ENCODE measurements at places on chromosomes 7 and 10.

DNA sequence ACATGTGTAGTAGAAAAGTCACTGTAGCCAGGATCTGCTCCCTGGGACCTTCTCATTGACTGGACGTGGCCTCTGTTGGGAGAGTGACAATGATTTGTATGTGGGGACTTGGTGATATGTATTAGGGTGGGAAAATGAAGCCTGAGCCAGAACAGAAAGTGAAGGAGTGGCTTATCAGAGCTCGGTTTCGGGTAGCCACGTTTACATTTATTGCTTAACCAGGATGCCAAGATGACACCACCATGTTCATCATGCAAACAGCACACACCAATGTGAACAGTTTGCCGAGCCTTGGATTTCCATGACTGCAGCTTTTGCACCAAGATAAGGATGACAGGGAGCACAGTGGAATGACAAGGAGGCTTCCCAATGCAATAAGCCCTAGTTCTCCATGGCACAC is 112.8 kb upstream of the STK17A start:
- no peak for DNase-seq

DNA sequence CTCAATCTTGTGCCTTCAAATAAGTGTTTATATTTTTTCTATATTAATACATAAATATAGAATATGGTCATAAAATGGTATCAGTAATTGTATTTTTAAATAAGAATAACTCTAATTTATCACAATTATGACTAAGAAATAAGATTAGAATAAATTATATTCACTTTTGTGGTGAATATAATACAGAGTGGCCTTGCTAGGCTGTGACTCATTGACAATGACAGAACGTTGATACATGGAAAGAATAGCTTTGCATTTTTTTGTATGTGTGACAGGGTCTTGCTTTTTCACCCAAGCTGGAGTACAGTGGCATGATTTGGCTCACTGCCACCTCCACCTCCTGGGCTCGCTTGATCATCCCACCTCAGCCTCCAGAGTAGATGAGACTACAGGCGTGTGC is 47.8 kb upstream of the PCLO start:
- no peak for DNase-seq

GRCh38 chr10:77667426-77668324 is 30.1 kb upstream of the KCNMA1 start:
- DNase-seq: no peak

- no peak for DNase-seq
Measured at GRCh38 chr7:79258826-79259225, 194.6 kb downstream of the MAGI2 start.

- no peak for DNase-seq
Measured at GRCh38 chr10:38112159-38112558, 18.0 kb downstream of the ZNF37A start.

DNA sequence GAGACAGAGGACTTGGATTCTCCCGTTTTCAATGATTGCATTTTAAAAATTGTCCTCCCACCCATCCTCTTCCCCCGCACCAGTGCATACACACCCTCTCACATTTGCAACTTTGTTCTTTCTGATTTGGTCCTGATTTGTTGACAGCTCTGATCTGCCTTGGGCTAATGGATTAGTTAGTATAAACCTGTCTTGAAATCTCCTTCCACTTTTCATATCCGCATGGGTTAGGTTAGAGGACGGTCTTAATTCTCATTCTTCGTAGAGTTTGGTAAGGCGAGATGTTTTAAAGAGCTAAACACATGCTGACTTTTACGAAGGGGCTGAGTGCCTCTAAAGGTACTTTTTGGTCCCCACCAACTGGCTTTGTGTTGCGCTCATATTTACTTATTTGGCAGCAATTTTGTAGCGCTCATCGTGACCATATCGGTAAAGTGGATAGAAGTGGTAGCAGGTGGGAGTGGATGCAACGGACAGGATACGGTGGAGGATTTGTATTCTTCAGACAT is 1.1 kb downstream of the AHR start:
- DNase-seq: peak; percentile 15

- no peak for DNase-seq
Measured at GRCh38 chr10:64329510-64329909, 808.3 kb downstream of the REEP3 start.

DNA sequence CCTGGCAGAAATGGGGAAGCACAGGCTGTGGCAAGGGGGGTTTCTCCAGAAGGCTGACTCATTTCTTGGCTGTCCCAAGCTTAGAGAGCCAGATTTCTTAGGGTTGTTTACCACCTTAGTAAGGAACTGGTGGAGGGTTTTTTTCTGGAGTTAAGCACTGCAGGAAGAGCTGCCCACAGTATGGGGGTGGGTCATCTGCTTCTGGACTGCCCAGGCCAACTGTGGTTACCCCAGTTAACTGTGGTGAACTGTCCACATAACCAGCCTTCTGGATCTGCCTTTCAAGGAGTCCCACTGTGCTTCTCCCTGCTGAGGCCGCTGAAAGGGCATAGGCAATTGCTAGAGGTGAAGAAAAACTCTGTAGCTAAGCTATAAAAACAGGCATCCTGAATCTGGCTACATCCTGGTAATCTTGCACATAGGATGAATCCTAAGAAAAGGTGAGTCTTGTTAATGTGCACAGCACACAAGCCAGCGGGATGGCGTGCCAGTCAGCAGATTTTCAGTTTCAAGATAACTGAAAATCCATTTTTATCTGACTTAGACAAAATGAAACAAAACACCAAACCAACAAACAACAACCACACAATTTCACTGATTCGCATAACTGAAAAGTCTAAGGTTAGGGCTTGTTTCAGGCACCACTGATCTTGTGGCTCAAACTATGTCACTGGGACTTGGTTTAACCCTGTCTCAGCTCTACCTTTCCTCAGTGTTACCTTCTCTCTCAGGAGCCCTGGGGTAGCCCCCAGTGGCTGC is 21.6 kb upstream of the TSPAN33 start:
- DNase-seq: no peak

DNA sequence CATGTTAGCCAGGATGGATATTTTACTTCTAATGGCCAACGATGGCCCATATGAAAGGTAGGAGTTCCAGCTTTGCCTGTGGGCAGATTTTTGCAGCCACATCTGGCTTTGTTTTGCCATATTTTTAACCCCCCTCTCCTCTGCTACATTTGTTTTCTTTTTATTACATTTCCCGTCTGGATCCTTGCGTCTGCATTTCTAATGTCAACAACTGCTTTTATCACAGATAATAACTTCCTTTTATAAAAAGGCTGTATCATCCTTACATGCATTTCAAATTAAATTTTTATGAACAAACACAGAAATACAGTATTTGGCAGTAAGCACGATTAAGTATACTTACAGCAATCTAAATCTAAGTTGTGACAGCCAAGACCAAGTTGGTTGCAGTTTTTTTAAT is 156.0 kb downstream of the BAMBI start:
- no peak for DNase-seq

- no peak for DNase-seq
Measured at GRCh38 chr7:129279757-129280156, 54.9 kb downstream of the AHCYL2 start.

GRCh38 chr10:44281089-44281613 is 103.7 kb downstream of the CXCL12 start:
- no peak for DNase-seq

GRCh38 chr10:131677671-131678070 is 223.1 kb upstream of the PPP2R2D start:
- DNase-seq: no peak

- DNase-seq: no peak
Measured at GRCh38 chr7:95095259-95095965, 188.0 kb downstream of the PPP1R9A start.

DNA sequence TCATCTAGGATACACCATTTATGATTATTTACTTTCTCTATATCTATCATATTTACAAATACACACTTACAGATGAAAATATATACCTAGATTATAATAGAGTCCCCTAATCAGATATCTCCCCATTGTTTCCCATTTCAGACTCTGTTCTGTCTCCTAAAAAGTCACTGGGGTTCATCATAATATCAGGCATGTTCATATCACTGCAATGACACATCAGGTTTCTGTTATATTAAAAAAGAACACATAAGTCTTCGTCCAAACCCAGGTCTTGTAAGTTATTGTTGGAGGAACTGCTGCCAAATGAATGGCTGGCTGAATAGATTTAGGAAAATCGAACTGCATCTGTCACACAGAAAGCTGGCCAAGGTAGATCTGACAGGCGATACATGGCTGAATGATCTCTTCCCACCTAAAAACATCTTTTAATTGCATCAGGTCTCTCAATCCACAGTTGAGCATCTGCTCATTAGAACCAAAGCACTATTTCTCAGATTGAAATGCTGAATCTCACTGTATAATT is 178.7 kb downstream of the CACNA2D1 start:
- no peak for DNase-seq

DNA sequence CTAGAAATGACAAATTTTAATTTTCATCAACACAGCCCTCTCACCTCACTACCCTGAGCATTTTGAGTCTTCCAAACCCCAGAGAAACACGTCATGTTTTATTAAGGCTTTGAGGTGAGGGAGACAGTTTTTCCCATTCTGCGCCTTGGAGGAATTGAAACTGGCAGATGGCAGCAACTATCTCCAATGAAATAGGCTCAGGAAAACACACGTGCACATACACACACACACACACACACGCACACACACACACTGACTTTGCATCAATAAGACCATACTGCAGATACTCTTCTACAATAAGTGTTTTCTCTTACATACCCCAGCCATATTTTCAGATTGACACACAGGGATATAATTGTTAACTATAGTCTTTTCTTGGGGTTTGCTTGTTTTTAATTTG is 3.2 kb upstream of the SFTPA2 start:
- no peak for DNase-seq

- DNase-seq: no peak
Measured at GRCh38 chr10:77594471-77594783, 43.2 kb downstream of the KCNMA1 start.

GRCh38 chr7:75039166-75039565 is 34.4 kb downstream of the RCC1L start:
- no peak for DNase-seq

GRCh38 chr10:49225218-49225876 is 37.2 kb upstream of the TMEM273 start:
- DNase-seq: no peak

DNA sequence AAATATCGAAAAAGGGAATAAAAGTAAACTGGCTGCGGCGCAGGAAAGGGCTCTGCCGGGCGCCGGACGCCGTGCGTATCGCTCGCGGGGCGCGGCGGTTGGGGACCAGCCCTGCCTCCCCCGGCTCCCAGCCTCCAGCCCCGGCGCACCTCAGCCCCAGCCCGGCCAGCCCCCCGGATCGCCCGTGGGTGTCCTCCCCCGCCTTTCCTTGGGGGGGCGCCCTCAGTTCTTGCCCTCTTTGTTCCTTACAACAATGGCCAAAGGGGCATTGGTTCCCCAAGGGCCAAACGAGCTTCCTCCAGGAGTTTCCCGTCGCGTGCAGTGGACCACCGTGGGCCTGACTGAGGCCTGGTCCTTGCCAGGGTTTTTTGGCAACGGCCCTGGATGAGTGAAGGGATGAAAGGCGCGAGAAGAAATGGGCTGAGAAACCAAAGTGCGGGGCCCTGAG is 1.2 kb downstream of the MACROH2A2 start:
- peak; percentile 18 for DNase-seq

GRCh38 chr7:69411466-69411865 is 186.8 kb upstream of the AUTS2 start:
- no peak for DNase-seq

- no peak for DNase-seq
Measured at GRCh38 chr10:78979938-78980337, 88.8 kb upstream of the ZMIZ1 start.

DNA sequence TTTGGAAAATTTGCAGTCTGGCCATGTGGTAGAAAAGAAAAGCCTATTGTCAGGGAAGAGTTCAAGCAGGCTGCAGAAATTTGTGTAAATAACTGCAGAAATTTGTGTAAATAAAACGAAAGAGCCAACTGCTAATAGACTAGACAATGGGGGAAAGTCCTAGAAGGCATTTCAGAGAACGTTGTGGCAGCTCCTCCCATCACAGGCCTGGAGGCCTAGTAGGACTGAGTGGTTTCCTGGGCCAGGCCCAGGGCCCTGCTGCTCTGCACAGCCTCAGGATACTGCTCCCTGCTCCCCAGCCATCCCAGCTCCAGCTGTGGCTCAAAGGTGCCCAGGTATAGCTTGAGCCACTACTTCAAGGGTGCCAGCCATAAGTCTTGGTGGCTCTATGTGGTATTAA is 50.9 kb downstream of the RSBN1L start:
- no peak for DNase-seq

DNA sequence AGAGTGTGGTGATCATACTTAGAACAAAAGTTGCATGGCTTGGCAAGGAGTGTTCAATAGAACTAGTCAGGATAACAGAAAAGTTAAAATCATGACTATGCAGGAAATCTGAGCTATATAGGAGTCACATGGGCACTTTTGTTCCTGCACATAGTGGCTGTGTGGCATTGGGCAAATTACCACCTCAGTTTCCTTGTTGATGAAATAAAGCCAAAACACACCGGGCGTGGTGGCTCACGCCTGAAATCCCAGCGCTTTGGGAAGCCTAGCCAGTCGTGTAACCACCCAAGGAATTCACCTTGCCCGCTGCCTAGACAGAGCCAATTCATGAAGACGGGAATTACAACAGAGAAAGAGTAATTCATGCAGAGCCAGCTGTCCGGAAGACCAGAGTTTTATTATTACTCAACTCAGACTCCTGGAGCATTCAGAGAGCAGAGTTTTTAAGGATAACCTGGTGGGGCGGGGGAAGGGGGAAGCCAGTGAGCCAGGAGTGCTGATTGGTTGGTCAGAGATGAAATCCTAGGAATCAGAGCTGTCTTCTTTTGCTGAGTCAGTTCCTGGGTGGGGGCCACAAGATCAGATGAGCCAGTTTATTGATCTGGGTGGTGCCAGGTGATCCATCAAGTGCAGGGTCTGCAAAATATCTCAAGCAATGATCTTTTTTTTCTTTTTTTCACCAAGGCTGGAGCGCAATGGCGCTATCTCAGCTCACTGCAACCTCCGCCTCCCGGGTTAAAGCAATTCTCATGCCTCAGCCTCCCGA is 6.4 kb upstream of the MKRN1 start:
- DNase-seq: no peak

- no peak for DNase-seq
Measured at GRCh38 chr10:43739161-43739560, 90.5 kb upstream of the ZNF32 start.

- no peak for DNase-seq
Measured at GRCh38 chr7:55473932-55474331, 98.4 kb downstream of the VOPP1 start.

GRCh38 chr10:12501841-12502525 is 152.6 kb downstream of the CAMK1D start:
- DNase-seq: no peak

- DNase-seq: no peak
Measured at GRCh38 chr7:84314263-84314662, 119.7 kb upstream of the SEMA3A start.

DNA sequence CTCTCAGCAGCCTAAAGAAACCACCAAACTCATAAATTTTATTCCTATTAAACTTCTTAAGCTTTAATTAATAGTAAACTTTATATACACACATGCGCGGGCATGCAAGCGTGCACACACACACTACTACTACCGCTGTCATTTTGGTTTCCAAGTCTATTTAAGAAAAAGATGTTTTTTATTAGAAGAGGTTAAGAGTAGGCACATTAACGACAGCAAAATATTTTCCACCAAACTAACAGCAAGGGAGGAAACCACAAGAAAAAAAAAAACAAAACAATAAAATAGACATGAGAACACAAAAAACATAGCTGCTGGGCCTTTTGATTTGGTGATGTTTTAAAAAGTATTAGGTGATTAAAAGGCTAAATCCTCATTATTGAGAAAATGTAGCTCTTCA is 28.6 kb downstream of the RTKN2 start:
- no peak for DNase-seq
